GM10248 (cell line): ENCODE measurements at places on chromosomes 7 and 10.

DNA sequence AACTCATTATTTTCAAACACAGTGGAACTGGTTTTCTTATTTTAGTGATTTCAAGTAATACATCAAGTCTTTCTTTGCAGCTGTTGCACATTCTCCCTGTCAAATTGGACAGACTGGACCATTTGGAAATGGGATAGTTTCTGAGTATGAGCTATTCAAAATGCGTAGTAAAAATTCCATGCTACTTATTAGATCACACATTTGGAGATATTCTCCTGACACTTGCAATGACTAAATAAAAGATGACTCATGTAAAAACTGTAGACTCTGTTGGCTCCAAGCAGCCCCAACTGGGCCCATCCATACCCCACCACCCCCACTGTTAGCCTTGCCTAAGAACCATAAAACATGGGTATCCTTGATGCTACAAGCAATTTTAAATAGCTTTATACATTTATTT lies 25.9 kb upstream of the BICC1 start:
- DNase-seq = no peak

DNA sequence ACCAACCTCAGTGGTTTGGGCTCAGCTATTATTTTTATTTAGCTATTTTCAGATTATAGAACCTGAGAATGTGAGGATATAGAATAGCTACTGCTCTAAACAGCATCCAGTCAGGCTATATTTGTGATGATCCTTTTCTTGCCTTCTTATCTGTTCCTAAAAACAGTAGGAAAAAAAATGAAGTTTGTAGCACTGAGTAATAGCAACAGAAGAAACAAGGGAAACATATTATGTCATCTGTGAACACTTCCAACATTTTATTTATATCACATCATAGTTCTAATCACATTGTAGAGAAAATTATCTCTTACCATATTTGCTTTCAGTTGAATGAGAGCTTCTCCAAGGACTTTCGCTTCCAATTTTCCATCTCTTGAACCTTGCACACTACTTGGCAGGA lies 229.6 kb upstream of the PTPRZ1 start:
- DNase-seq = no peak

- no peak for DNase-seq
Observed at GRCh38 chr7:17681965-17682364, 258.3 kb downstream of the SNX13 start.

DNA sequence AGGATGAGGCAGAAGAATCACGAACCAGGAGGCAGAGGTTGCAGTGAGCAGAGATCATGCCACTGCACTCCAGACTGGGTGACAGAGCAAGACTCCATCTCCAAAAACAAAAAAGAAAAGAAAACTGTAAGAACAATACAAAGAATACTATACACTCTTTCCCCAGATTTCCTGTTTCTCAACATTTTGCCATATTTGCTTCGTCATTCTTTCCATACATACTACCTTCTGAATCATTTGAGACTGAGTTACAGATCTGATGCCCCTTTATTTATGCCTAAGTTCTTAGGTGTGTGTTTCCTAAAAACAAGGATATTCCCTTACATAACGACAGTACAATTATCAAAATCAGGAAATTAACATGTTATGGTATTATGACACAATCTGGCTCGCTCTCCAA lies 168.4 kb upstream of the CELF2 start:
- no peak for DNase-seq

DNA sequence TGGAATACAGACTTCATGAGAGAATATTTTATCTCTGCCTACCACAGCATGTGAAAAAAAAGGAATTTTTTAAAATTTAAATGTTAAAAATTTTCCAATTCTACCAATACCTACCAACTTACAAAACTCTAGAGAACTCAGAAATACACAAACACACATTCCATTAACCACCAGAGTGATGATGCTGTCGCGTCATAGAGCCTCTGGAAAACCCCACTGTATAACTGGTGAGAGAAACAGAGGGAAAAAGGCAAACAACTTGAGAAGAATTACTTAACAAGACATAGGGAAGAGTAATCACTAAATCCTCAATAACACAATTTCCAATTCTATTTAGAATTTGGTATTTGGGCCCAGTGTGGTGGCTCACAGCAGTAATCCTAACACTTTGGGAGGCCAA lies 6.2 kb upstream of the SPOCK2 start:
- no peak for DNase-seq

- DNase-seq = peak; percentile 14
Observed at GRCh38 chr7:151435103-151435916, 4.6 kb downstream of the CRYGN start.

DNA sequence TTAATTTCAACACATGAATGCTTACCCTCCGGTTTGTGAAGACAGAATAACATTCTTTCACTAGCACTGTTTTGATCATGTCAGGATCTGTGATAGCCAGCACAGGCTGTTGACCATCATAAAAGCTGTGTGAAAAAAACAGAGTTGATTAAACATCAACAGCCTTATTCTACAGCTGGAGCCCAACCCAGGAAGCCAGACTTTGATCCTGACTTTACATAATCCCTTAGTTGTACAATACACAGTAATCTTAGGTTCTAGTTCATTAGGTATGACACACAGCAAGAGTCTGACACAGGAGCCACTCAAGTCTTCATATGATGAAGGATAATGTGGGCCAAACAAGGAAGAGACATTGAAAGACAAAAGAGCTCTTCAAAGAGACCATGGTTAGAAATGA lies 11.4 kb downstream of the CYP3A4 start:
- DNase-seq = no peak

DNA sequence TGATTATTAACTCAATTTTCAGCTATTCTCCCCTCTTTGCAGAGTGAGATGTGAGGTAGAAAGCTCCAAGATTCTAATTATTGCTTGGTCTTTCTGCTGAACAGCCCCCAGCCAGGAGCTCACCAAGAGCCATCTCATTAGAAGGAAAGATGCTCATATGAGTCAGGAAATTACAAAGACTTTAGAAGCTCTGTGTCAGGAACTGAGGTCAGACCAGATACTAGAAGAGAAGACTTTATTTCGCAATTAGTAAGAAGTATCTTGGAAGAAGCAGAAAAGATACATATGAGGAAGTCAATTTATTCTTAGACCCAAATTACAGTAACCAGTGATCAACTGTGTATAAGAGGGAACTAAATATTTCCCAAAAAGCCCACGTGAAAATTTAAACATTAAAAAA lies 626.9 kb downstream of the ZWINT start:
- DNase-seq = no peak

GRCh38 chr10:92742331-92743228 lies 52.8 kb downstream of the HHEX start:
- peak; percentile 77 for DNase-seq

DNA sequence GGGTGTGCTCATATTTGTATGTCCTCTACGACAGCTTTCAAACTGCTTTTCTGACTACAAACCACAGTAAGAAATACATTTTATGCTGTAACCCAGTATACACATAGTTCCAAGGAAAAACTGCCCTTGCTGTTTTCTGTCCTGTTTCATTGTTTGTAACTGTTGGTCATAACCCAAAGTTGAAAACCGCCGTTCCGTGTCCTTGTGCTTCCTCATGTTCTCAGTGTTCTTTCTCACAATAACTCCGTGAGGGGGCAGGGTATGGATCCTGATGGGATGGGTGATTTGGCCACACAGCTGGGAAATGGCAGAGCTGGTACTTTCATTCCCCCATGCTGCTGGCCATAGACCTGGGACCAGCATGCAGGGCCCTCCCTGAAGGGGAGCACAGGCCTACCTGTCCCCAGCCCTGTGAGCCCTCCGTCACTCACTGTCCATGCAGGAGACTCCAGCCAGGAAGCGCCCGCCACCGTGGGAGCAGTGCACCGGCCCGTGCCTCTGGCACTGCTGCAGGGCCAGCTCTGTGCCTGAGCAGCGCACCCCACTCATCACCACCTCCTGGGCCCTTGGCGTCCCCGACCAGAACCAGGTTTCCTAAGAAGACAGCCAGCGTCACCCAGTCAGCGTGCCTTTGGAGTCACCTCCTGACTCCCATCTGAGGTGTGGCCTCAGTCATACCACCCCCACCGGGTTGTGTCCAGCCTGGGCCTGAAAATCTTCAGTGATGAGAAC lies 12.7 kb downstream of the LOXL4 start:
- DNase-seq = no peak

DNA sequence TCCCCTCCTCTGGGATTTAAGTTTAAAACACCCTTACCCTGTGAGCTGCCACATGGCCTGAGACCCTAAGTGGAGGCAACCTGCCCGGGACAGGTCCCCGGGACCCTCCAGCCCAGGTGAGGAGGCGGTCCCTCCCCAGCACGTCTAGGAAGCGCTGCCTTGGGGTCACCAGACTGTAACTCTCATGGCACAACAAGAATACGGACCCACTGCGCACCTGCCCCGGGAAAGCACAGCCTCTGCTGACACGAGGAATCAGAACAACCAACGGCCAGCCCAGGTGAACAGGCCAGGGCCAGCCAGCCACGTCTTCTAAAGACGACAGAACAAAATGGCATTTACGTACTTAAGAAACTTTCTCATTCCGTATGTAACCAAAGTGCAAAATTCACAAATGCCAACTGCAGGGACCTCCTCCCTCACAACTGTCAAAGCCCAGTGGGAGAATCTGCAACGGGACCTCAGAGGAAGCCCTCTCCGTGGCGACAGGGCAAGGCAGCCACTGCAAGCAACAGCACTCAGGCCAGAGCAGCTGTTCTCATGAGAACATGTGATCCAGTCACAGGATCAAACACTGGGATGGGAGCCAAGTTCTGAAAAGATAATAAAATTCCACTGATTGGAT lies 208.4 kb downstream of the DIP2C start:
- DNase-seq = no peak

DNA sequence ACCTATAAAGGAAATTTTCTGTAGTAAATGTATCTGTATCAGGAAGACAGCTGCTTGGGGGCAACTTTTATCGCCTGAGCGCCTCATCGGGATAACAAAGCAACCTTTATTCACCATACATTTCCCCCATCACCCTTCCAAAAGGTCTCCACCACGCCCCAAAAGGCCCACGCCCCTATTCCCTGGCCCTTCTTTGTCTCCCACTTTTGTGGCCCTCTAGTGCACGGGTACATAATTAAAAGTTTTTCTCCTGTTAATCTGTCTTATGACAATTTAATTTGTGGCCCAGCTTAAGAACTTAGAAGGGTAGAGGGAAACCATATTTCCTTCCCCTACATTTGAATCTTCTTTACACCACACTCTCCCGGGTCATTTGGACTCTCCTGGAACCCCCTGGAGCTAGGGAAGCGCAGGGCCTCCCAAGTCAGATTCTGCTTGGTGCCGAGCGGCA lies 625 bp downstream of the RP9 start:
- DNase-seq = no peak

DNA sequence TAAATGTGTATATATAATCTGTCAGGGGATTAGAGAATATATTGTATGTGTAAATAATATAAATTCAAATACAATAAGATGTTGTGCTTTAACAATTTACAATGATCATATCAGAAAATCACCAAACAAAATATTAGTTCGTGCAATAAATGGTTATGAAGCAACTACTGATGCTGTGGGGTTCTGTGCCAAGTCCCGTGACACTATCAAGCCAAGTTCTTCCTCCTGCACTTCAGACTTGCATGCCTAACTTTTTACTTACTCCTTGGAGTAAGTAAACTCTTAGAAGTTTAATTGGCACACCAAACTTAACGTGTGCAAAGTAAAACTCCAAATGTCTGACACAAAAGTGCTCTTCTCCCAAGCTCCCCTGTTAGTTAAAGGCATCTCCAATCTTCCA lies 26.5 kb upstream of the TMEM254 start:
- DNase-seq = no peak

DNA sequence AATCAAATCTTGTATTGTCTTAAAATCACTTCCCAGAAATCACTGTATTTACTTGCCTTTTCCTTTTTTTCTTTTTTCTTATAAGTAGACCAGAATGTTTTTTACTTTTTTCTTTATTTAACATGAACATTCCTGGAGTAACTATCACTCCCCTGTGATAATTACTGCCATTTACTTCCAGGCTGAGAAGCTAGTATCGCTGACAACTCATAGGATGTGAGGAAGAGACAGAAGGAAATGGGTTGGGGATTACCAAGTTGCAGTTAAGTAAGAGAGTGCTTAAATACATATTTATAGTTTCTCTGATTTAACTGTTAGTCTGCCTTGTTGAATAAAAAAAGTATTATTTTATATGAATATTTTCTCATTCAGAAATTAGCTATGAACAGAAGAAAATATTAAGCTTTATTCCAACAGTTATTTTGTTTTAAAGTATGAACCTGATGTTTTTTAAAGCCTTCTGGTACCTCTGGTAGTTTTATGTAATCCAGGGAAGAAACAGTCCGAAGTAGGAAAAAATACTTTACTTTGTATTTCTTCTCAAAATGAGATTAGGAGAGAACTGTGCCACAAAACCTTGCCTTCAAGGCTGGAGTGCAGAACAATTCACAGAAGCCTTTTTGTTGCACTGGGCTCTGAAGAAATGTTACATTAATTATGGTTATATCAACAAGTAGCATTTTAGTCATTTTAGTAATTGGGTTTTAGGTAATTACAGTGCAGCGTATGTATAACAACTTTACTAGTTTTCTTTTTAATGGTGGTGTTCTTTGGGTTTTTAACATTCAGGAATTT lies 72.8 kb downstream of the SHOC2 start:
- DNase-seq = no peak

DNA sequence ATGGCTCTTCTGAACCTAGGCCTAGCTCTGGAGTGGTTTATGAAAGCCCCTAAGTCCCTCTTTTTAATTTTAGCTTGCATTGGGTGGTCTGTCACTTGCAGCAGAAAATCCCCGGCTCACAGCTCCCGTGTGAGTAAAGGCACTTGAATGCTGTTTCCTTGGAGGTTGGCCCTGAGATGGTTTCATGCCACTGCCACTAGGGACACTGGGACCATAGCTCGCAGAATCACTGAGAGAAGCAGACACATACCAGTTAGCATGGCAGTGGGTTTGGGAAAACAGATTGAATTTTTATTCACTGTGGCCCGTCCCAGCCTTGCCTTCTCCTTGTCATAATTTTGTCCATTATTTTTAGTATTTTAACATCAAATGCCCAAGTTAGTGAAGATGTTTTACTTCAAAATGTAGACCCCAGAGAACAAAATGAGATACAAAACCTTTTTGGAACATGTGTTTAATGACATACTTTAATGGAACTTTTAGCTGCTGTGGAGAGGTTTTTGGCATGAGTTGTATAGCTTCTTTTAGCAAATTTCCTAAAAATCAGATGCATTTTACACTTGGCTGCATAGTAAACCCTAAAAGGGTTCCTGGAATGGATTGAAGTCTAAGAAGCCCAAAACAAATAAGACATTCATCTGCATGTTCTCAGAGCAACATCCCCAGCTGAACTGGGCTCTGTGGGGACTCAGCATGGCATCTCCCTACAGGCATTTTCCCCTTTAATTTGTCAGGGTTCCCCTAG lies 259.7 kb upstream of the PITRM1 start:
- no peak for DNase-seq

GRCh38 chr7:11434366-11434765 lies 397.6 kb downstream of the THSD7A start:
- no peak for DNase-seq
